ENCODE measurements at places on chromosomes 16 and 17.

GRCh38 chr16:23848958-23849357 is 13.2 kb downstream of the PRKCB start:
- DNase-seq, result peak; percentile 39

GRCh38 chr17:42333053-42333452 is 44.8 kb downstream of the STAT5A start:
- no peak for DNase-seq

DNA sequence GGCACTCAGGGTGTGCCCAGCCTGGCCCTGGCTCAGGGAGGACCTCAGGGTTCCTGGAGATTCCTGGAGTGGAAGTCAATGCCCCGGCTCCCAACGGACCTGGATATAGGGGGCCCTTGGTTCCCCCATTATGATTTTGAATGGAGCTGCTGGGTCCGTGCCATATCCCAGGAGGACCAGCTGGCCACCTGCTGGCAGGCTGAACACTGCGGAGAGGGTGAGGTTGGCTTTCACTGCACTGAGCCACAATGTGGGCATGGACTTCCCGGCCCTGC is 23.6 kb downstream of the USP6 start:
- no peak for DNase-seq

DNA sequence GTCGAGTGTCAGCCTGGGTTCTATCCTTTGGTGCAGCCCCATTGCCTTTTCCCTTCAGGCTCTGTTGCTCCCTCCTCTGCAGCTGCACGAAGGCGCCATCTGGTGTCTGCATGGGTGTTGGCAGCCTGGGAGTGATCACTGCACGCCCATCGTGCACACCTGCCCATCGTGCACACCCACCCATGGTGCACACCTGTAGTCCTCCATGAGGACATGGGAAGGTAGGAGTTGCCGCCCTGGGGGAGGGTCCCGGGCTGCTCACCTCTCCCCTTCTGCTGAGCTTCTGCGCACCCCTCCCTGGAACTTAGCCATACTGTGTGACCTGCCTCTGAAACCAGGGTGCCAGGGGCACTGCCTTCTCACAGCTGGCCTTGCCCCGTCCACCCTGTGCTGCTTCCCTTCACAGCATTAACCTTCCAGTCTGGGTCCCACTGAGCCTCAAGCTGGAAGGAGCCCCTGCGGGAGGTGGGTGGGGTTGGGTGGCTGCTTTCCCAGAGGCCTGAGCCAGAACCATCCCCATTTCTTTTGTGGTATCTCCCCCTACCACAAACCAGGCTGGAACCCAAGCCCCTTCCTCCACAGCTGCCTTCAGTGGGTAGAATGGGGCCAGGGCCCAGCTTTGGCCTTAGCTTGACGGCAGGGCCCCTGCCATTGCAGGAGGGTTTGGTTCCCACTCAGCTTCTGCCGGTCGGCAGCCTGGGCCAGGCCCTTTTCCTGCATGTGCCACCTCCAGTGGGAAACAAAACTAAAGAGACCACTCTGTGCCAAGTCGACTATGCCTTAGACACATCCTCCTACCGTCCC is 2.9 kb downstream of the CTRL start:
- peak; percentile 24 for DNase-seq

DNA sequence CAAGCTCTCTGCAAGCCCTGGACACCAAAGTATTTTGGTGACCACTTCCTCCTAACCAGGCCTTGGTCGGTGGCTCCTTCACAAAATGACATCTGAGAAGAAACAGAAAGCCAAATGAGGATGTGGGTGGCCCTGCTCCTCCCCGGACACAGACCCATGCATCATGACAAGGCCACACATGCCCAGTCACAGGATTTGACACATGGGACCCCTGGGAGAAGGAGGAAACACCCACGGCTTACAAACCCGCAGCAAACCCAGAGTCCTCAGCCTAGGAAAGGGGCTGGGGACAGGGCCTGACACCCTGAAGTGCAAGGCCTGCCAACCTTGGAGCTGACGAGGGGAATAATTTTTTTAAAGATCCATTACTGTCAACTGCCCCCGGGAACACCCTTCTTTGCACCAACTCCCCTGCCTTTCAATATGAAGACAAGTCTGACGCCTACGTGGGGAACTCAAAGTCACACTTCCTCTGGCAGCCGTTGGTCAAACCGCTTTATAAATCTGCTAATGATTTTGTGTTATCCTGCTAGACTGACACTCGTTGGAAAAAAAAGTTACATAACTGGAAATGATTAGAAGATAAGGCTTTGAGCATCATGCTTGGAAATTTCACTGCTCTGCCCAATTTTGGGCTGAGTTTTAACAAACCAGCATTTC is 41.3 kb downstream of the GAS7 start:
- DNase-seq, result peak; percentile 99

DNA sequence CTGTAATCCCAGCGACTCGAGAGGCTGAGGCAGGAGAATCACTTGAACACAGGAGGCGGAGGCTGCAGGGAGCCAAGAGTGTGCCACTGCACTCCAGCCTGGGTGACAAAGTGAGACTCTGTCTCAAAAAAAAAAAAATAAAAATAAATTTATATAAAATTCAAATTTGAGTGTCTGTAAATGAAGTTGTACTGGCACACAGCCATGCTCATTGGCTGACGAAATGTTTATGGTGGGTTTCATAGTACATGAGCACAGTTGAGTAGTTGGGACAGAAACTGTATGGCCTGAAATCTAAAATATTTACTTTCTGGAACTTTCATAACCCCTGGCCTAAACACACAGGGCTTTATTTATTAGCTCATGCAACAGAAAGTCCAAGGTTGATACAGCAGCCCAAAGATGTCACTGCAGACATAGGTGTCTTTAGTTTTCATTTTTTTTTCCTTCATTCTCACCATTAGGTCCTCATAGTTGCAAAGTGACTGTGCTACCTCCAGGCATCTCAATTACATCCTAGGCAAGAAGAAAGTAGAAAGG is 355.3 kb downstream of the SLC39A11 start:
- DNase-seq, result no peak

DNA sequence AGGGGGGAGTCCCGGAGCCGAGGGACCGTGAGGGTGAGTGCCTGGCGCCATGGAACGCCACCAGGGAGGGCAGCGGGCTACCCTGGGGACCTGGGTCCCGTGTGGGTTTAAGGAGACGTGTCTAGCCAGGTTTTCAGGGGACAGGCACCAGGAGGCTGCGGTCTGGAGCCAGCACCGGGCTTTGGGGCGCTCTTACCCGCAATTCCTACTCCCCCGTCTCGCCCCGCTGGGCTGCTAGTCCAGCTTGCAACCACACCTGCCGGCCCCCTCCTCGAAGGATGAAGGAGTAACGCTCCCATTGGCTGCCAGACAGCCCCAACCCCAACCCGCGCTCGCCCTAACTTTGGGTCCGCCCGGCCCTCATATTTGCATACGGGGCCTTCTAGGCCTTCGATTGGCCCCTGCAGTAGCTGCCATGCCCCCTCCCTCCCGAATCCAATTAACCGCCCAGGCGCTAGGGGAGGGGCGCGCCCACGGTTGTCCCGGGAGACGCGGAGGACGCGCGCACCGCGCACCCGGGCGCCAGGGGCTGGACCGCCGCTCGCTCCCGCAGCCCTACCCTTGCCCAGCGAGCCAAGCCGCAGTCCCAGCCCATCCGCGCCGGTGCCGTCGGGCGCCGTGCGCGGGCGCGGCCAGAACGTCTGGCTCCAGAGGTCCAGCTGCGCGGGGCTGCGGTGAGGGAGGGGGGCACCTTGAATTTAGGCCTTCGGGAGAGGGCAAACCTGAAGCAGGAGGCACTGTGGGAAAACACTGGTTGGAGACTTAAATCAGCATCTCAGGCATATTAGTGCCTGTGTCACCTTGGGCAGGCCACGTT is at the start of gene TTLL6:
Gene TTLL6 (minus strand): TSS at position 456 of the 817 bp plus-strand sequence. CDS start 157 bp downstream, at position 299.
- peak; percentile 77 for DNase-seq

DNA sequence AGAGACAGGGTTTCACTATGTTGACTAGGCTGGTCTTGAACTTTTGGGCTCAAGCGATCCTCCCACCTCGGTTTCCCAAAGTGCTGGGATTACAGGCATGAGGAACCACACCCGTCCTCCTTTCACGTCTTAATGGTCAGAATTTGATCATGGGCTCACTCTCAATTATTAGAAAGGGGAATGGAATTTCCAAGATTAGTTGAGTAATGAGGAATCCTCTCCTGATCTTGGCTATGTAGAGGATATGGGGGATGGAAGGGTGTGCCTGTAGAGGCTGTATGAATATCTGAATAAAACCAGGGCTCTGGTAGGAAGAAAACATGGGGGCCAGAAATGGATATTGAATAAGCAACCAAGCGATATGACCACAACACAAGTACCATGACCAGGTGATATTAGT is 25.9 kb upstream of the SMURF2 start:
- no peak for DNase-seq

Measured in MV-4-11 (cell line).